ENCODE measurements at places on chromosomes 4 and X. TPM values are rescaled to one million over a fixed set of nuclear protein-coding genes. Genes with fewer than 3 reads are reported as not detected.

DNA sequence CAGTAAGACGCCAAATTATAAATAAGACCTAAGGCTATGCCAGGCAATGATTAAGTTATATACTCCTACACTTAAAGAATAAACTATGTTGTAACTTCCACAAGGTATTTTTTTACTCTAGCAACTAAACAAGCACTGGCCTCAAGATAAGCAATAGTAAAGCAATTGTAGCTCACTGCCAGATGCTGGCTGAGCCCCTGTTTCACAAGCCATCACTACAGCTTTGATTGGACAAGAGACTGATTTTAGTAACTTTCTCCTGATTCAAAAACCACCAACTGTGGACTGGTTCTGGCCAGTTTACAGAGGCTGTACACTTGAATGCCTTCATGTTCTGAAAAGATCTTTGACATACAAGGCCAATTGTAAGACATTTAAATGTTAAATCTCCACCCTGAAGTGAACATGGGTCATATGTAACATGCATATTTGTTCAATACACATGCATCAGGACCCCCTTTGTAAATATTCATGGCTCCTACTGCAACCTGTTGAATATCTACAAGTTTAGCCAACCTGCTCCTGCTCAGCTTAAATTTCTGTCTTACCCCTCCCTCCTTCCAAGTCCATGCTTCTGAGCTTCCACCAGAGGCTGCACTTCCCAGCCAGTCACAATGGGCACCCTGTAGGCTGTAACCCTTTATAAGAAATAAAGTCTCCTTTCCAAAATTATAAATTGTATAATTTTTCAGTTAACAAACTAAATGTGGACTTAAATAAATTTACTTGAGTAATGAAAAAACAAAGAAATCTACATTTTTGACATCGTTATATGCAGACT is 423.6 kb downstream of the ANKRD50 start:
- no peaks in the 10 kb centered on the region for H3K27me3 ChIP-seq
- no peaks in the 10 kb centered on the region for H3K36me3 ChIP-seq
- no peaks in the 10 kb centered on the region for H3K4me1 ChIP-seq
- DNase-seq, result no peak

- H3K27me3 ChIP-seq, result peaks cover 14% of the 10 kb centered on the region
- no peak overlapping the region for H3K4me3 ChIP-seq
- no peaks in the 10 kb centered on the region for H3K4me1 ChIP-seq
- no peaks in the 10 kb centered on the region for H3K36me3 ChIP-seq
- no peak for DNase-seq
- H3K27ac ChIP-seq, result no peak overlapping the region
These were observed 86.6 kb downstream of the MID1 start for GRCh38 chrX:10533696-10534365.

- H3K27ac ChIP-seq, result no peak overlapping the region
- H3K27me3 ChIP-seq, result no peaks in the 10 kb centered on the region
- no peak for DNase-seq
- H3K4me1 ChIP-seq, result peaks cover 2% of the 10 kb centered on the region
- no peak overlapping the region for H3K4me3 ChIP-seq
- H3K36me3 ChIP-seq, result no peaks in the 10 kb centered on the region
These were observed 125.4 kb downstream of the CPE start for GRCh38 chr4:165504184-165504583.

DNA sequence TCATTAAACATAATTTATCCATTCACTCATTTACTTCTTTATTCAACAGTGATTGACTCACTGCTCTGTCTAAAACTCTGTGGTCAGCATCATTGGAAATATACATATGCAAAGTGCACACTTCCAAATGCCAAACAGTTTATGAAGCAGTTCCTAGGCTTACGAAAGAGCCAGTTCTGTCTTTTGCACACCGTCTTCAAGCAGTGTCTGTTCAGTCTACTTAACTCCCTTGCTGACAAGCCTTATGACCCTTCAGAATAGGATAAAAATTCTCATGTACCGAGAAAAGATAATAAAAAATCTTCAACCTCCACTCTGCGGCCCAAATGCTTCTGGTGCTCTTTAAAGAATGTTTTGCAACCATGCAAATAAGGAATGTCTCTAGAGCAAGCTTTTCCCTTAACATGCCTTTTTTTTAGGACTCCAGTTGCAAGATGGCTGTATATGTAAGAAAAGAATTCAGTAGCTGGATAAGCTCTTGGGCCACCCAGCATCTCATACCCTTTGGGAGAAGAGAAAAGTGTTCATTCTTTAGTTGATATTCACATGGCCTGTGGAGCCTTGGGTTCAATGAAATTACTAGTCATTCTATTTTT is 1037.0 kb upstream of the SLIT2 start:
- no peaks in the 10 kb centered on the region for H3K4me1 ChIP-seq
- H3K27ac ChIP-seq, result no peak overlapping the region
- no peaks in the 10 kb centered on the region for H3K27me3 ChIP-seq
- no peaks in the 10 kb centered on the region for H3K36me3 ChIP-seq
- no peak overlapping the region for H3K4me3 ChIP-seq

- DNase-seq, result no peak
- no peaks in the 10 kb centered on the region for H3K27me3 ChIP-seq
- no peaks in the 10 kb centered on the region for H3K4me1 ChIP-seq
- H3K27ac ChIP-seq, result no peak overlapping the region
- H3K4me3 ChIP-seq, result no peak overlapping the region
These were observed 192.5 kb downstream of the ASMT start for GRCh38 chrX:1807301-1807731.

GRCh38 chrX:16589826-16590225 is 60.1 kb upstream of the S100G start:
- no peak for DNase-seq
- H3K27ac ChIP-seq, result no peak overlapping the region

- H3K27ac ChIP-seq, result no peak overlapping the region
- H3K27me3 ChIP-seq, result no peaks in the 10 kb centered on the region
- no peaks in the 10 kb centered on the region for H3K36me3 ChIP-seq
These were observed 165.1 kb upstream of the POF1B start for GRCh38 chrX:85544609-85545008.

DNA sequence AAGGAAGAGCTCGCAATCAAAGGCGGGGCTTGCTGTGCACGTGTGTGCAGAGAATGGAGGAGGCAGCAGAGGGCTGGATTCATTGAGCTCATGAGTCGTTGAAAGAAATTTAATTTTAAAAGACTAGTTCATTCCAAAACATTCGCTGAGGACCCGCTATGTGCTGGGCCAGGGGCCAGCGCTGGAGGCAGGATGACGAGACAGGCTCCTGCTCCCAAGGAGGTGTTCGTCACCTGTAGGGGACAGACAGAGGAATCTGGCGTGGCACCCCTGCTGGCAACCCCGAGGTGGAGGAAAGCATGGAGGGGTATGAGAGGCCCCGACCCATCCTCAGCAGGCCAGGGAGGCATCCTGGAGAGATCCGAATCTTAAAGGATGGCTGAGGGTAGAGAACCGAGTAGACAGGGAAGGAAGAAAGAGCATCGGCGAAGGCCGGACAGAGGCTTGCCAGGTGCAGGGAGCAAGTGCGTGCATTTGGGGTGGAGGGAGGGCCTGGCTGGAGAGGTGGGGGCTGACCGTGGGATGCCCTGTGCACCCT is 96.4 kb downstream of the CPZ start:
- peaks cover 25% of the 10 kb centered on the region for H3K27me3 ChIP-seq
- no peak overlapping the region for H3K27ac ChIP-seq
- no peaks in the 10 kb centered on the region for H3K36me3 ChIP-seq
- no peaks in the 10 kb centered on the region for H3K4me1 ChIP-seq

- DNase-seq, result no peak
- no peaks in the 10 kb centered on the region for H3K4me1 ChIP-seq
- H3K27me3 ChIP-seq, result no peaks in the 10 kb centered on the region
These were observed 36.3 kb downstream of the ATRX start for GRCh38 chrX:77749695-77750094.

DNA sequence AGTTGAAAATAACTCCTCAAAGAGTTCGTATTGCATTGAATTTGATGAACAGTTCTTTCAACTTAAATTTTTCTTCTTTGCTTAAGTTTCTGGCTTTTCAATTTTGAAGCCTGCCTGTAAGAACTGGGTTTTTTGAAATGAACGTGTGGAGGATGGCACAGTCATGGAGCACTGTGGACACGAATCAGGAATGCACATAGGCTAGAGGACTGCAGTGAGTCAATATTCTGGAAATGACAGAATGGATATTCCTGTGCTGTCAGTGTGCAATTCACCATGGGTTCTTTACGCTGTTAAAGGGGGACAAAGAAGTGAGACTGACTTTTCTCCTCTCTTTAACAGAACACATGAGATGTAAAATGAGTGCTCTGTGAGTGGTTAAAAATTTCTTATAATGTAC is 368.0 kb upstream of the AGA start:
- H3K4me3 ChIP-seq, result no peak overlapping the region
- no peak overlapping the region for H3K27ac ChIP-seq
- no peak for DNase-seq

The CXorf49 gene
- not detected for total RNA-seq

The PASD1 gene
- not detected for total RNA-seq

The FRMPD3 gene
- total RNA-seq, result 0.15 TPM

All from lung (tissue), 17 donors.